Aorta (tissue), 5 donors: ENCODE measurements at places on chromosomes 5 and 9. TPM values are rescaled to one million over a fixed set of nuclear protein-coding genes. Genes with fewer than 3 reads are reported as not detected.

The NPR3 gene
- 29.7 TPM for total RNA-seq

DNA sequence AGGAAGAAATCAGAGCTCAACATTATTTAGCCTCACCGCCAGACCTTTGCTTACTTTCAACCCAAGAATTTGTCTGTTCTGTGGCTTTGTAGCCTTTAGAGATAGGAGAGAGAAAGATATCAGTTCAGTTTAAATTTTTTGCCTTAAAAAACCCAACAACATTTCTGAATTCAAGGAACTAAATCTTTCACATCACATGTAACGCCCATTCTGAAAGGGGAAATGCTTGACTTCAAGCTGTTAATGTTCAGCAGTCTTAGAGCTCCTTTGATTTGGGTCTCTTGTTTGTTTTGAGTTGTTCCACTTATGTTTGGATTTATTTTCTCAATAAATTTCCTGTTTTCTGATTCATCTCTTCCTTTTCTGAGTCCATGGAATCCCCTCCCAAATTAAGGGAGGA is 294.5 kb downstream of the ARHGAP26 start:
- H3K27me3 ChIP-seq, result no peaks in the 10 kb centered on the region
- peaks cover 15% of the 10 kb centered on the region for H3K4me1 ChIP-seq
- no peak overlapping the region for H3K27ac ChIP-seq
- H3K36me3 ChIP-seq, result no peaks in the 10 kb centered on the region

DNA sequence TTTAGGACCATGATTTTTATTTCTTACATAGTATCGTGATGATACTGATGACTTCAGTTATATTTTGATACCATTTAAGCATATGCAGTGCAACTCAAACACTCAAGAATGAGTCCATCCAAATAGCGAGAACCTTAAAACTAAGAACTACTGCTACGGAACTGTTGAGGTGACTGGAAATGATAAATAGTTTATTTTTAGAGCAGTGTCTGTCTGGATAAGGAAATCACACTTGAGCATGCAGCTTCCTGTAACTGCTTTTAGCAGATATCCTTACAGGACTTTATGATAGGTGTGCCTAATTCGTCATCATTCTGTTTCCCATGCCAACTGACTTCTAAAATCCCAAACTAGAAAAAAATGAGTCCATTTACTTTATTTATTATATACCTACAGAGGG is 85.5 kb downstream of the ADGRV1 start:
- DNase-seq, result no peak
- no peaks in the 10 kb centered on the region for H3K36me3 ChIP-seq
- no peak overlapping the region for H3K4me3 ChIP-seq
- H3K27ac ChIP-seq, result no peak overlapping the region
- no peaks in the 10 kb centered on the region for H3K4me1 ChIP-seq
- no peaks in the 10 kb centered on the region for H3K27me3 ChIP-seq

GRCh38 chr5:125700380-125700861 is 722.8 kb upstream of the GRAMD2B start:
- no peaks in the 10 kb centered on the region for H3K27me3 ChIP-seq
- DNase-seq, result no peak
- H3K4me3 ChIP-seq, result no peak overlapping the region
- no peaks in the 10 kb centered on the region for H3K36me3 ChIP-seq

DNA sequence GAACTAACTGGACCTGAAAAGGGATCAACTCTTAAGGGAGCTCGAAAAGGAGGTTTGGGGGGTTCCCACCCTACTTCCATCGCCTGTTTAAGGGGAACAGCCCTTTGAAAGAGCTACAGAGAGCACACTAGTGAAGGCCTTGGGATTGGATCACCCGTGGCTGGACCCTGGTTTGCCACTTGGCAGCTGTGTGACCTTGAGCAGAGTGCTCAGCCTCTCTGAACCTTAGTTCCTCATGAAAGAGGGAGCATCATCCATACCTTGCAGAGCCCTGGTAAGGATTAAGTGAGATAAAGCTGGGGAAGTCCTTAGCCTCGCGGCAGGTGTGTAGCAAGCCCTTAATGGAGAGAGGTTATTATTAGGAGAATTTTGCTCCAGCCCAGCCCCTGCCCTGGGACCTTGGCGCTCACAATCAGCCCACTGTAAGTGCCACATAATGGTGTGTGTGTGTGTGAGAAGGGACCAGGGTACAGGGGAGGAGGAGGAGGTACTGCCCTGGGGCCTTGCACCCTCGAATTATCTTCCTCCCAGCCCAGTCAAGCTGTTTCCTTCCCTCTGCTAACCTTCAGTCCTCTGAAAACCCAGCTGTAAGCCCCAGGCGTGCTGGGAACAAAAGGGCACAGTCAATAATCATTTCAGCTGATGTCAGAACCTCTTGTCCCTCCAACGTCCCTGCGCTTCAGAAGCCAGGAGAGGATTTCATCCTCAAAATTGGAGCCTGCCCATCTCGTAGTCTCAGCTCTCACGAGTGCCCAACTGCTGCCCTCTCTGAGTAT is 42.9 kb downstream of the FOXI1 start:
- no peaks in the 10 kb centered on the region for H3K36me3 ChIP-seq
- H3K27me3 ChIP-seq, result no peaks in the 10 kb centered on the region

DNA sequence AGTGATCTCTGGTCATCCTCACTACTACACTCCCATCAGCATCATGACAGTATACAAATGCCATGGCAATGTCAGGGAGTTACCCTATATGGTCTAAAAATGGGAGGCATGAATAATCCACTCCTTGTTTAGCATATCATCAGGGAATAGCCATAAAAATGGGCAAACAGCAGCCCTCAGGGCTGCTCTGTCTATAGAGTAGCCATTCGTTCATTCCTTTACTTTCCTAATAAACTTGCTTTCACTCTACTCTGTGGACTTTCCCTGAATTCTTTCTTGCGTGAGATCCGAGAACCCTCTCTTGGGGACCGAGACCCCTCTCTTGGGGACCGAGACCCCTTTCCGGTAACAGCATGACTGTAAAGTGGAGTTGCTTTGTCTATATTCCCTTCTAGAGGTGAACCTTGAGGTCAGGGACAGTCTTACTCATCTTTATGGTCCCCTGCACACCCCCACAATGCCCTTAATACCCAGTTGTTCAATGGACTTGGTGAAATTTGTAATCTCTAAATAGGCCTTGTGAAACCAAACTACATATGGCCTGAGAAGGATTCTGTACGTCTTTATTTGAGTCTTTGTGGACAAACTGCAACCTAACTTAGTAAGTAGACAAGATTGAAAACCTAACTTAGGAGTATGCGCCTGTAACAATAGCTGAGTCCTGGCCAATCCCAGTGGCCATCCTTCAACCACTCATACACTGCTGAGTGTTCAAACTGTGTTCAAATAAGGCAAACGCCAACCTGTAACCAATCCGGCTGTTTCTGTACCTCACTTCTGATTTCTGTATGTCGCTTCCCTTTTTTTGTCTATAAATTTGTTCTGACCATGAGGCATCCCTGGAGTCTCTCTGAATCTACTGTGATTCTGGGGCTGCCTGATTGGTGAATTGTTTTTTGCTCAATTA is 32.3 kb upstream of the UBTD2 start:
- H3K4me3 ChIP-seq, result no peak overlapping the region
- H3K4me1 ChIP-seq, result peaks cover 3% of the 10 kb centered on the region

DNA sequence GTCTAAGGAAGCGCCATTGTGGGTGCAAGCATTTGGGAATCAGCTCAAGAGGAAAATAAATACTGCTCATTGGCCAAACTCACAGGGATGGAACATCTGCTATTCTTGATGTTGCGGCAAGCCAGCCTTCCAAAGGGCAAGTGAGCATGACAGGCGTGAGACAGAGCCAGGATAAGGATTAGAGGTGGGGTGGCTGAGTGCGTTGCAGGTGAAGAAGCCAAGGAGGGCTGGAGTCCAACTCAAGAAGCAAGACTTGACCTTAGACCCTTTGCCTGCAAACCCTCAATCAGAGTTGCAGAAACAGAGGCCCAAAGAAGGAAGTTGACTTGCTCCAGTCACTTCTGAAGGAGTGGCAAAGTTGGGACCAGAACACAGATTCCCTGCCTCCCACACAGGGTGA is 79.4 kb downstream of the WWC1 start:
- no peaks in the 10 kb centered on the region for H3K36me3 ChIP-seq
- H3K4me3 ChIP-seq, result no peak overlapping the region
- no peaks in the 10 kb centered on the region for H3K27me3 ChIP-seq
- no peaks in the 10 kb centered on the region for H3K4me1 ChIP-seq
